Femur (tissue), 1 donor: ENCODE measurements at places on chromosomes 7 and 10.

DNA sequence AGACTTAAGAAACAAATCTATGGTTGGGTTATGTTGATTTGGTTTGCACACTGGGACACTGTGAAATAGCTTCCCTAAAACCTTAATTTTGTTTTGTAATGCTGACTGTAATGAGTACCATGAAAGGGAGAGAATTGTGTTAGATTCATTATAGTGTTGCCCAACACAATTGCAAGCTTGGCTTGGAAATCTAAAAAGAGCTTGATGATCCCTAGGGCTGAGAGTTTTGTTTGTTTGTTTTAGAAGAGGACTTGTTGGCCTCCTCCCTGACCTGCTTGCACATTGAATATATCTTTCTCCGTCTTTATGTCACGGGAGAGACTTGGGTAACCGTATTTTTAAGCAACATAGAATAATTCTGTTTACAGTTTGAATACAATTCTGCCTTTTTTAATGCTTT, 410.1 kb downstream of the ARL4A start:
- no peak for DNase-seq

DNA sequence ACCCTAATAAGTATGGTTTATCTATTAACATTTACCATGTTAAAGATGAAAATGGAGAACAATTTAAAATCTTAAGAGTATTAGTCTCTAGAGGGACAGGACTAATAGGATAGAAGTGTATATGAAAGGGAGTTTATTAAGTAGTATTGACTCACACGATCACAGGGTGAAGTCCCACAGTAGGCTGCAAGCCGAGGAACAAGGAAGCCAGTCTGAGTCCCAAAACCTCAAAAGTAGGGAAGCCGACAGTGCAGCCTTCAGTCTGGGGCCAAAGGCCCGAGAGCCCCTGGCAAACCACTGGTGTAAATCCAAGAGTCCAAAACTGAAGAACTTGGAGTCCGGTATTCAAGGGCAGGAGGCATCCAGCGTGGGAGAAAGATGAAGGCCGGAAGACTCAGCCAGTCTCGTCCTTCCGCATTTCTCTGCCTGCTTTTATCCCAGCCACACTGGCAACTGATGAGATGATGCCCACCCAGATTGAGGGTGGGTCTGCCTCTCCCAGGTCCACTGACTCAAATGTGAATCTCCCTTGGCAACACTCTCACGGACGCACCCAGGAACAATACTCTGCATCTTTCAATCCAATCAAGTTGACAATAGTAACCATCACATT, 140.8 kb upstream of the FAM20C start:
- DNase-seq: no peak

GRCh38 chr10:99346247-99346646, 17.1 kb downstream of the CNNM1 start:
- DNase-seq: no peak

DNA sequence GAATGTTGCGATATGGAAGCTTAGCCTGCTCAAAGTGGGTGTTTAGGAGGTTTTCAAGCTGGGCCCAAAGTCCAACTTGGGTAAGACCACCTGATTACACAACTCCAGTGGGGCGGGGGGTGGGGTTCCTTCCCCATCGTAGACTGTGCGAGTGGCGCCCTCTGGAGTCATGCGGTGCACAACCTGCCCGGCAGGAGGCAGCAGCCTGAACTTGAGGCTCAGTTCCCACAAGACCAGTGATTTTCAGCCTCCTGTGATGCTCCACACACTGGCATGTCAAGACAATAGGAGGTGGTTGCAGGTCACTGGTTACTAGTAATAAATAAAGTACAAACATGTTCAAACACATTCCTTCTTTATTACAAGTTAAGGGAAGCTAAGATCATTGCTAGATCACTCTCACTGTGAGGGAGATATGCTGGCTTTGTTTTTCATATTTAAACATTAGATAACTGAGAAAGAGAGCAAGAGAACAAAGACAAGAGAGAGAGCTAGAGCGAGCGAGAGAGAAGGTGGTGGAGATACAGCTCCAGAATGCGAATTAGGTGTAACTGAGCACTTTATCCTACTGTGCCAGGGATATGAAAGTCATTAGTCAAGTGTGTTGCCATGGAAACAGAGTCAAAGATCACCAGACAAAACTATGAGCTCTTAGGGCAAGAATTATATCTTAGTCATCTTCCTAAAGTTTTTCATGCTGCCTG, 97.4 kb upstream of the BMPER start:
- no peak for DNase-seq

DNA sequence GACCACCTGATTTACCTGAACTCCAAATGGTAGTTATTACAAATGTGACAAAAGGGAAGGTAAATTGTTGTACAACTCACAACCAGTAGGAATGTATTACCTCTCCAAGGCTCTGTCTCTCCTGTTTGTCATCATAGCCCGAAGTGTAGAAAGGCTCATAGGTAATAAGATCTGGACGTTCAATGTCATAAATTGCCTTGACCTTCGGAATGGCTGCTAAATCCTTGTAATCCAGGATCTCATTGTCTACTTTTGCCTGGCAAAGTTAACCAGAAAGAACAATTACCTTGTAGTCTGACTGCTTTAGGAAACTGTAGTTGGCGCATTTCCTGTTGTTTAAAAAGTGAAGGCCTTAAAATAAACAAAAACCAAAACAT, 68.6 kb upstream of the AFAP1L2 start:
- DNase-seq: no peak

DNA sequence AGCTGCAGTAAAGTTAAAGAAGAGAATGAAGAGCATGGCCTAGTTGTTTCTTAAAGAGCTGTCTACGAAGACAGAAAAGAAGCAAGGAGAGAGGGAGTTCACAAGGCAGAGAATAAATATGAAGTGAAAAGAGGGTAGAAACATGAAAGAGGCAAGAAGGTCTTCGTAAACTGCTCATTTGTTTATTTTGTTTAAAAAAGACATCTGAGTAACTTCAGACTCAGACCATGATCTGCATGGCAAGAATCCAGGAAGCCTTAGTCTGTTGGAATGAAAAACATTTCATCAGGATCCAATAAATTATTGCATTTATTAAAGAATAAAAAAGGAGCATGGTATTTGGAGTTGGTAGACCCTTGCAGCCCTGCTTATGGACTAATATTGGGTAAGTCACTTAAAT, 151.1 kb downstream of the SEM1 start:
- no peak for DNase-seq

- DNase-seq: no peak
These were observed 89.2 kb upstream of the PFKP start for GRCh38 chr10:2978111-2978510.

DNA sequence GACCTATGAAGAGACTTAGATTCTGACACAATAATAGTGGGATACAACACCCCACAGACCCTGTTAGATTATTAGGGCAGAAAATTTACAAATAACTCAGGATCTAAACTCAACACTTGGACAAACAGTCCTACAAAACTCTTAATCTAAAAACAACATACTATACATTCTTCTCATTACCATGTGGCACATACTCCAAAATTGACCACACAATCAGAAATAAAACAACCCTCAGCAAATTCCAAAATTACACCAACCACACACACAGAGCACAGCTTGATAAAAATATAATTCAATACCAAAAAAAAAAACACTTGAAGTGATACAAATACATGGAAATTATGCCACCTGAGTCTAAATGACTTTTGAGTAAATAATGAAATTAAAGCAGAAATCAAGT, 7.8 kb downstream of the ZNF680 start:
- DNase-seq: no peak

DNA sequence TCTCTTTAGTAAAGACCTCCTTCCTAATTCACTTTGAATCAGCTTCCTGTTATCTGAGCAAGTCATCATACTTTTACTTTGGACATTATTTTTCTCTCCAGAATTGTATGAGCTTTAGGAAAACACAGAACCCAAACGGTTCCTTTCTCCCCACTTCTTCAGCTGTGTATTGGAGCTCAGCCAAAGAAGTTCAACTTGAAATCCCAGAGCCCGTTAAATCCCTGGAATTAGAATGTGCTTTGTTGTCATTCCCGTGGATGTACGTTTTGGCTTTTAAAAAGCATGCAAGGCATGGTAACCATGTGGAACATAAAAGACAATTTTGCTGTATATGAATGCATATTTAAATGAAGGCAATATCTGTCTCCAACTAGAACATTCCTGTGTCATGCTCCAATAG, 46.6 kb downstream of the AGMO start:
- DNase-seq: peak; percentile 27

DNA sequence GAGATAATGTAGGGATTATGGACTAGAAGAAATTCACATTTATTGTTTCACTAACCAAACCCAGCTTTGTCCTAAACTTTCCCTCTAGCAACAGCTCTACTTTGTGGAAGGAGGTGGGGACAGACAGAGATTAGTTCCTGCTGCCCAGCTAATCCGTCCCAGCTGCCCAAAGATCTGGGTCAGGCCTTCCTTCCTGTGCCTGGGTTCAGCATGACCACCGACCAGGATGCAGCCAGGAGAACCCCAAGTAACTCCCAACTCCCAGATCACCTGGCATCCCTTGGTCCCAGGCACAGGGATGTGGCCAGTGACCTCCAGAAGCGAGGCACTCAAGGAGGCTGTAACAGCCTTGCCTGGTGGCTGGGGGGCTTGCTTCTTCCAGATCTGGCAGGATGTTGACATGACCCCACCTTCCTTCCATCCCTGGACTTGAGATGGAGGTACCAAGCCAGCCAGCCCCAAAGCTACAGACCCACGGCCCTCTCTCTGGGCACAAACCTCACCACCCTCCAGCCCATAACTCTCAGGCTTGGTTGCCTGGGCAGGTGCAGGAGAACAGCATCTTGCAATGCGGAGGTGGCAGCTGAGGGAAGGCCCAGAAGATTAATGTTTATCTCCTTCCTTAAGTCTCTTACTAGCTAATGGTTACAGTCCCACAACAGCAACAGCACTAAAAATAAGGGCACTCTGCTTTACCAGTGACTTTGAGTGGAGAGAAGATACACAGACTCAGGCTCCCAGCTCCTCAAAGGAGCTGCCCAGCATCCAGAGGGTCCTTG, 11.1 kb downstream of the CAMK2G start:
- DNase-seq: no peak

- DNase-seq: no peak
These were observed 421.4 kb downstream of the PLXNA4 start for GRCh38 chr7:132154695-132155471.

GRCh38 chr10:44983066-44983894, 4.7 kb upstream of the DEPP1 start:
- DNase-seq: no peak

- DNase-seq: no peak
These were observed 7.4 kb downstream of the HK1 start for GRCh38 chr10:69285699-69286098.

GRCh38 chr7:41773756-41774155, 70.9 kb upstream of the INHBA start:
- no peak for DNase-seq

- no peak for DNase-seq
These were observed 60.2 kb downstream of the CCDC71L start for GRCh38 chr7:106600569-106601373.

- DNase-seq: no peak
These were observed 55.7 kb downstream of the TMEM209 start for GRCh38 chr7:130149281-130150139.

DNA sequence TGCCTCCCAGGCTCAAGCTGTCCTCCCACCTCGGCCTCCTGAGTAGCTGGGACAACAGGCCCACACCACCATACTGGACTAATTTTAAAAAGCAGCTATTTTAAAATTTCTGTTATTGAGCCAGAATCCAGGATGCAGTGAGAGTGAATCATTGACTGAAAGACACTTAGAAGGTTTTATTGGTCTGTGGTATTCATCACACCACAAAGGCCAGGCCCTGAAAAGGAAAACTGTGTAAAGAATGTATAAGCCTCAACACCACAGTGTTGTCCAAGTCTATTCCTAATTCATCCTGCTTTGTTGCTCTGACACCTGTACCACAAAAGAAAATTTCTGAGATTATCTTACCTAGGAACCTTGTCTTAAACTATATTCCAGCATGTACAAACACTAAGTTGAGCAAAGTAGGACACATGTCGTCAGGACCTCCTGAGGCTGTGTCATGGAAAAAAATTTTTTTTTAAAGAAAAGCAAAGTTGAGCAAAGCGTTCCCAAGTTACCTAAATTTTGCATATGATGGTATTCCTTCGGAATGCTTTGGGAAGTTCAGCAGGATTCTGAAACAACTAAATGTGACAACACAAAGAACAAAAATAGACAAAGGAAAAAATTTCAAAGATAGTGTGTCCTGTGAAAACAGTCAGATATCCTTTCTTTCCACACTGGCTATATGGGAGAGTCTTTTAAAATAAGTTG, 129.6 kb upstream of the MKLN1 start:
- no peak for DNase-seq

DNA sequence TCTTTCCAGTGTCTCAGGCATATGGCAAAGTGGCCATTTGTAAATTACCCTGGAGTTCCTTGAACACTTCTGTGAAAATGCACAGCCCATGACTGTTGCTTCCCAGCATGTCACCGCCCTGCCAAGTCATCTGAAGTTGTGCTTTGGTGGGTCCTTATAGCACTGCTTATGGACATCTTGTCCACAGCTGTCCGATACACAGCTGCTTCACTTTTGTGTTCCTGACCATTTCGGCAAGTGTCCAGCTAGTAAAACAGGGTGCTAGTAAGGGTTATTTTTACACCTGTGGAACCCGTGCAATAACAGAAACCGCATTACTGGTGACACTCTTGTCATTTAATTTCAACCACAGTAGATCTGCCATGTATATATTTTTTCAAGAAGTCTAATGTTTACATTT, 29.7 kb downstream of the PIP4K2A start:
- DNase-seq: peak; percentile 35

GRCh38 chr10:78602201-78602932, 466.4 kb upstream of the ZMIZ1 start:
- no peak for DNase-seq

DNA sequence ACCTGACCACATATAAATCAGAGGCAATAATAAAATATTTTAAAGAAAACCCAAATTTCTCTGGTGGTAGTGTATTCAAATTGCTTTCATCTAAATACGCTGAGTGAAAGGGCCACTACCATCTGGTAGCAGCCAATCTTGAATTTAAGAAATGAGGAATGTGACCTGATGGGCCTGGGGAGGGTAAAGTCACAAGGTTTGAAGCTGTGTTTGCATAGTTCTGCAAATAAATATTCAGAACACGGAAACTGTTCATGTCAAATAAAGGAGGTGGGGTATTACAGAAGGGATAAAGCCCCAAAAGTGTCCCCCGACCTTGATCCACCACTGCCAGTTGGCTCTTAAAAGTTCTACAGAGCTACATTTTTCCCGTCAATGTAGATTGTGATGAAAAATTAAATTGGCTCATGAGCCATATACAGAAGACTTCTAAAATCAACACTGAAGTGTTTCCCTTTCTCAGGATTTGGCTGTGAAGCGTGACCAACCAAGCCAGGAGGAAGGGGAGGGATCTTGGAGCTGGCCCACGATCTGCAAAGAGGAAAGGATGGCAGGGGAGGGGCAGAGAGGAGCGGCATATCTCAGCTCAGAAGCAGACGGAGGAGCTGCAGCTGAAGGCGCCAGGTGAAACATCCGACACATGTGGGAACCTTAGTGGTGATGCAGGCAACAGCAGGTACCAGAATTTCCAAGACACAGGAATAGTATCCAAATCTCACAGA, 39.6 kb downstream of the MPP7 start:
- DNase-seq: no peak

- peak; percentile 66 for DNase-seq
These were observed 16.8 kb downstream of the OSBPL3 start for GRCh38 chr7:24963218-24963617.

GRCh38 chr7:46685051-46685450, 764.0 kb upstream of the IGFBP3 start:
- DNase-seq: no peak

GRCh38 chr10:100311298-100311697, 18.7 kb downstream of the PKD2L1 start:
- DNase-seq: no peak
